ENCODE measurements at places on chromosomes 16 and 17.
A peak's percentile ranks its signal among the peaks of the same experiment; 100 is the strongest.

- no peak for DNase-seq
Measured at GRCh38 chr16:67477960-67478554, 2.9 kb downstream of the ATP6V0D1 start.

DNA sequence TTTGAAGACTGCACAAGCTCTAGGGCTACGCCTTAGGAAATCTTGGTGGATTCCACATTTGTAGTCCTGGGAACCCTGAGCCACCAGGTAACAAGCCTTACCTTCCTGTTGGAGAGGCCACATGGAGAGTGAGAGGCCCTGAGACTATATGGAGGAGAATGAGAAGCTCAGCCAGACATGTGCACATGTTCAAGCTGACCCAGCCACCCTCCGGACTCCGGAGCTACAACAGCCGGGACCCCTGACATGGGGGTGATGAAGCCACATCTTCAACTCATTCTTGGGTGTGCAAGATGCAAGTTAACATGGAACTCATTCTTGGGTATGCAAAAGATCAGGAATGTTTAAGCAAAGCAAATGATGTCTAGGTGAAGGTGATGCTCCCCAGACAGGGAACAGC lies 62.7 kb downstream of the GNA13 start:
- DNase-seq = no peak

- no peak for DNase-seq
Measured at GRCh38 chr17:38717139-38717745, 12.2 kb downstream of the MLLT6 start.

DNA sequence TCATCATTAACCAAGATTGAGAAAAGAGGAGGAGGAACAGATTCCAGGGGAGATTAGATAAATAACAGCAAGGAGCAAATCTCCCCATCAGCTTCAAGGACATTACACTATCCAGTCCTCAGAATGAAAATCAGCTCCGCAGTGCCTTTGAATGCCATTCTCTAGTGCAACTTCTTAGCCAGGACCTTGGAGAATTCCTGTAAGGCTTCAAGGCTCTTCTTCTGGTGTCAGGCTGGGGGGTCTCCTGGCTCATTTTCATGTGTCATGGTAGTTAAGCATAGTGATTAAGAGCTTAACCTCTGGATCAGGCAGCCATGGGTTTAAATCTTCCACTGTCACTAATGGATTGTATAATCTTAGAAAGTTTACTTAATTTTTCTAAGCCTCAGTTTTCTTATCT lies 137.3 kb upstream of the CCL2 start:
- no peak for DNase-seq

DNA sequence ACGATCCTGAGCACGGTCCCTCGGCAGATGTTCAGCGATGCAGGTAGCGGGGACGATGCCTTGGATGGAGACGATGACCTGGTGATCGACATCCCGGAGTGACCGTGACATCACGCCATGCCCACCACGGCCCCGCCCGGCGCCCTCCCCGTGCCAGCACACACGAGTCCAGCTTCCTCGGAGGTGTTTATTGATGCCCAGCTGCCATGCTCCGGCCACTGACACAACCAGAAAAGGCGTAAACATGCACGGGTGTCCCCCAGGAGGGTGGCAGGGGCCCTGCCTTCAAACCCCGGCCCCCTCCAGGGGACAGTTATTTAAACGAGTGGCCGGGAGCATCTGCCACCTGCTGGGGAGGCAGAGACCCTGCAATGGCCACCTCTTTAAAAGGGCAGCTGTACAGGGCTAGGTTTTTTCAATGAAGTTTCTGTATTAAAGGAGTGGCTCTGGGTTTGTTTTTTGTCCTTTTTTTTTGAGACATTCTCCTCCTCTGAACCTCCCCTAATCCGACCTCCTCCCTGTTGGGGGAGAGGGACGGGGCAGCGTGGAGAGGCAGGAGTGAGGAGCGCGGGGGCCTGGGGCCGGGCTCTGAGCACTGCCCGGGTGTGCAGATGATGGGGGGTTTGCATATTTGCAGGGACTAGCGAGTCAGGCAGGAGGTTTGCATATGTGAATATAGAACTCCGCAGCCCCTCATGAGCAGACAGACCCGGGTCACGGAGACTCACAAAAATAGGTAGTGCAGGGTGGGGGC lies 5.3 kb downstream of the DOC2A start:
- DNase-seq = peak; percentile 60

Measured in activated CD8-positive, alpha-beta memory T cell treated with anti-CD3 and anti-CD28 coated beads, Interleukin-2, amount 10 ng/mL, durations not matched to agents 7 days and 5 days (primary cell).